GM12892 (cell line): ENCODE measurements at places on chromosomes 1 and 21.

GRCh38 chr1:107515702-107516101, 374.9 kb downstream of the NTNG1 start:
- no peak for DNase-seq

GRCh38 chr1:32889731-32890278, 3.5 kb downstream of the HPCA start:
- DNase-seq: no peak

DNA sequence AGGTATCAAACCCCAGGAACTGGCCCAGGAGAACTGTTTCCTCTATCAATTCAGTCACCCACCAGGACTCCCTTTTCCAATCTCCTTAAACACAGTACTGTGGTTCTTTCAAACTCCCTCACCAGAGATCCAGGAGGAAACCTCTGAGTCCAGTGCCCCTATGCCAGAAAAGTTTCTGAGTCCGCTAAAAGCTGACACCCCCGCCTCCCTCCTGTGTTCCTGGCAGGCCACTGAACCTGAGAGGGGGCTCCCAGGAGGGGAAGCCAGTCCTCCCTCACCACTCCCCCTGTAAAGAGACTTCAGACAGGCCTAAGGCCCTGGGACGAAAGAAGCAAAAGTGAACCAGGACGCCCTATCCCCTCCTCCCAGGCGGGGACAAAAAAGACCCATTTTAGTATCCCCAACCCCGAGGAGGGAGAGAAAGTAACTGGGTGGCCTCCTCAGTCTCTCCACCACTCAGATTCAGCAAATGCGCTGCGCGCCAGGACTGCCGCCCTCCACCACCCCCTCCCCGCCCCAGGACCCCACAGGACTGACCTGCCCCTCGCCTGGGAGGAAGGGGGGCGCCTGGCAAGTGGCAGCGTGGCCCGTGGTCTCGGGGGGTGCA, 624 bp downstream of the SLC41A1 start:
- no peak for DNase-seq

GRCh38 chr1:19310061-19310460, 1.9 kb downstream of the AKR7A2 start:
- DNase-seq: no peak

DNA sequence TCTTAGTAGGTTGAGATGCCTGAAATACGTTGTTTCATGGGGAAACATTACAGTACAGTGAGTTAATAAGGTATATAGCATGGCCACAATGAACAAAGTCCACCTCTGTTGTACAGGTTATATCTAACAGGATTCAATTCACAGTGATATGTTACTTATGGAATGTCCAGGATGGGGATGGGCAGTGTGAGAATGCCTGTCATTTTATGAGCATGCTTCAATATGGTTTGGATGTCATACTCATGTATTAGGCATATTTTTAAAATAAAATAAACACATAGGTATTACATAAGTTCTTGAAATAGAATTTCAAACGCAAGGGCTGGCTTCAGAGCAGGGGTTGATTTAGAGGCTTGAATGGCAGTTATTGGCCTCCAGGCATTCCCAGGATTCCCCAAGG, 6.1 kb upstream of the PHLDA3 start:
- DNase-seq: no peak

GRCh38 chr1:152047413-152047729, 10.6 kb upstream of the S100A11 start:
- no peak for DNase-seq

- DNase-seq: no peak
These were observed 153.4 kb downstream of the DHRS3 start for GRCh38 chr1:12464598-12465056.

GRCh38 chr1:209585672-209586071, 2.2 kb downstream of the CAMK1G start:
- no peak for DNase-seq

GRCh38 chr1:241834733-241835377, 13.1 kb upstream of the EXO1 start:
- no peak for DNase-seq
